ENCODE measurements at places on chromosomes 13 and 19. TPM values are rescaled to one million over a fixed set of nuclear protein-coding genes. Genes with fewer than 3 reads are reported as not detected.

DNA sequence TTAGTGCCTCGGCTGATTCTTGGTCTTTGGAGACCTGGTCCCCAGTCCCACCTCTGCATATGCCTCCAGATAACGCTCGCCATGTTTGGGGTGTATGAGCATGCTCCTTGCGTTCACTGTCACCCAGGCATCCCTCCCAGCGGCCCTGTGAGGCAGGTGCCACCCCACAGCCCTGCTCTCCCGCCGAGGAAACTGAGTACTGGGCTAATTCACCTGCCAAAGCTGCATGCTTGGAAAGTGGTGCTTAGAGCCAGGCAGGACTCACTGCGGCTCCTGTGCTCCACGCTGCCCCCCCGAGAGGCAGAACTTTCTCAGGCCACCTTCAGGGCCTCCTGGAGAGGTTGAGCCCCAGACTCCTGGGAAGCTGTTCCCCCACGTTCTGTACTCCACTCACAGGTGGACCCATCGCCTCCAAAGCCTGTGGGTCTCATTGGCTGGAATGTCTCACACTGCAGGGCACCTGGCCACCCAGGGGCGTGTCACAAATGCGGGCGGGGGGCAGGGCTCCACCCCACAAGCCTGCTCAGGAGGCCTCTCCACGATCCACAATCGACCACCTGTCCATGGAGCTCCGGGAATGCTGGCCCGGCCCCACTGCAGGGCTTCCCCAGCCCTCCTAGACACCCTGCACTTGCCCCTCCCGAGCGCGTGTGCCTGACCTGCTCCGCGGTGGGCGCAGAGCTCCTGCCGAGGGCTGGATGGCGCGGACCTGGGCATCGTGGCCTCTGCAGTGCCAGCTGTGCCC lies 64.6 kb downstream of the ATP11A start:
- H3K4me3 ChIP-seq = no peak overlapping the region
- H3K36me3 ChIP-seq = no peaks in the 10 kb centered on the region
- no peaks in the 10 kb centered on the region for H3K27me3 ChIP-seq
- no peak for DNase-seq
- H3K27ac ChIP-seq = no peak overlapping the region
- peaks cover 17% of the 10 kb centered on the region for H3K4me1 ChIP-seq

- DNase-seq = no peak
- H3K4me1 ChIP-seq = peaks cover 16% of the 10 kb centered on the region
- peak overlapping the region; percentile 11 for H3K27ac ChIP-seq
- no peak overlapping the region for H3K4me3 ChIP-seq
- H3K36me3 ChIP-seq = peaks cover 3% of the 10 kb centered on the region
These were observed 22.9 kb downstream of the ITM2B start for GRCh38 chr13:48255954-48256353.

DNA sequence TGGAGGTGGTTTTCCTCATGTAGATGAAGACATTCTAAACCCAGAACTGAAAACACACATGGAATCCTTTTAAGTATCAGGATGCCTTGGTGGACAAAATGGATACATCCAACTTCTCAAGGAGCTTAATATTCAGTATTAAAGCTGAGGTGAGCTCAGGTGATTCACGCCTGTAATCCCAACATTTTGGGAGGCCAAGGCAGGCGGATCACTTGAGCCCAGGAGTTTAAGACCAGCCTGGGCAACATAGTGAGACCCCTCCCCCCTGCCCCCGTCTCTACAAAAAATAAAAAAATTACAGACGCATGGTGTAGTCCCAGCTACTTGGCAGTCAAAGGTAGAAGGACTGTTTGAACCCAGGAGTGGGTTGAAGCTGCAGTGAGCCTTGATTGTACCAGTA lies 28.8 kb downstream of the DPRX start:
- no peaks in the 10 kb centered on the region for H3K36me3 ChIP-seq
- no peak overlapping the region for H3K4me3 ChIP-seq
- no peaks in the 10 kb centered on the region for H3K4me1 ChIP-seq
- no peak for DNase-seq

- DNase-seq = no peak
- no peaks in the 10 kb centered on the region for H3K4me1 ChIP-seq
- no peak overlapping the region for H3K27ac ChIP-seq
- H3K4me3 ChIP-seq = no peak overlapping the region
- H3K36me3 ChIP-seq = no peaks in the 10 kb centered on the region
These were observed 621.0 kb downstream of the EFNB2 start for GRCh38 chr13:105914291-105915036.

- H3K27ac ChIP-seq = no peak overlapping the region
- no peaks in the 10 kb centered on the region for H3K36me3 ChIP-seq
These were observed 20.8 kb upstream of the SEMA6B start for GRCh38 chr19:4580021-4580901.

GRCh38 chr19:8320564-8321066 lies 560 bp downstream of the NDUFA7 start:
- peak overlapping the region; percentile 94 for H3K4me3 ChIP-seq
- peak; percentile 38 for DNase-seq
- H3K4me1 ChIP-seq = peaks cover 15% of the 10 kb centered on the region
- no peaks in the 10 kb centered on the region for H3K27me3 ChIP-seq

GRCh38 chr13:40786568-40786996 lies 2.8 kb upstream of the SLC25A15 start:
- H3K27ac ChIP-seq = no peak overlapping the region
- H3K4me3 ChIP-seq = no peak overlapping the region
- H3K36me3 ChIP-seq = no peaks in the 10 kb centered on the region
- no peaks in the 10 kb centered on the region for H3K27me3 ChIP-seq

GRCh38 chr13:98313922-98314292 lies 136.8 kb upstream of the RNF113B start:
- no peaks in the 10 kb centered on the region for H3K36me3 ChIP-seq
- no peaks in the 10 kb centered on the region for H3K27me3 ChIP-seq
- H3K4me1 ChIP-seq = peaks cover 22% of the 10 kb centered on the region
- no peak overlapping the region for H3K27ac ChIP-seq
- DNase-seq = no peak

GRCh38 chr13:30047154-30047874 lies 196.9 kb upstream of the UBL3 start:
- no peak for DNase-seq
- H3K36me3 ChIP-seq = no peaks in the 10 kb centered on the region
- no peaks in the 10 kb centered on the region for H3K27me3 ChIP-seq
- no peaks in the 10 kb centered on the region for H3K4me1 ChIP-seq

GRCh38 chr13:28640861-28641599 lies 17.9 kb upstream of the POMP start:
- DNase-seq = no peak
- no peaks in the 10 kb centered on the region for H3K27me3 ChIP-seq
- H3K4me1 ChIP-seq = no peaks in the 10 kb centered on the region
- H3K27ac ChIP-seq = peak overlapping the region; percentile 26

DNA sequence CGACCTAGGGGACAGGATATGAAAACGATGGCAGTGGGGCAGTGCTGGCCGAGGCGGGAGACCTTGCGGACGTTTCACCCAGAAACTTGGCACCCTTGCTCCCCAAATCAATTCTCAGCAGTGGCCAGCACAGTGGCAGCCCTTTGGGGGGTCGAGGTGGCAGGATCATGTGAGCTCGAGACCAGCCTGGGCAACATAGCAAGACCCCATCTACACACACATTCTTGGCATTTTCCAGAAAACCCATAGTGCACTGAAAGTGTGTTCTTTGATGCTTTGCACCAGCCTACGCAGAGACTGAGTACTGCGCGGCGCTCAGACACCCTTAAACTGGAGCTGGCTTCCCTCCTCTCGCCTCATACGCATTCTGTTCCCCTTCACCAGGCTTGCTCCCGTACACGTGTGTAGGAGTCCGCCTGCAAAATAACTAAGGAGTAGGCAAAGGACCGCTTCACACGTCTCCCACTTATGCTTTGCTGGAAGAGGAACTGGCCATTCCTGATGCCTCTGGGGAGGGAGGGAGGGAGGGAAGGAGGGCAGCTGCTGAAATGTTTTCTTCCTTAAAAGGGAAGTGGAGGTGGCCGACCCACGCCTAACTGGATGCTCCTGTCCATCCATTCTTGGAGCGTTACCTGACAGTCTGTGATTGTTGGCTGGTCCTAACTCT lies 23.5 kb upstream of the MIER2 start:
- H3K4me1 ChIP-seq = no peaks in the 10 kb centered on the region
- DNase-seq = no peak
- peaks cover 4% of the 10 kb centered on the region for H3K27me3 ChIP-seq
- H3K27ac ChIP-seq = no peak overlapping the region

- H3K4me1 ChIP-seq = no peaks in the 10 kb centered on the region
- DNase-seq = no peak
- no peaks in the 10 kb centered on the region for H3K27me3 ChIP-seq
- H3K4me3 ChIP-seq = no peak overlapping the region
These were observed 8.4 kb upstream of the SIGLEC12 start for GRCh38 chr19:51509823-51510660.

DNA sequence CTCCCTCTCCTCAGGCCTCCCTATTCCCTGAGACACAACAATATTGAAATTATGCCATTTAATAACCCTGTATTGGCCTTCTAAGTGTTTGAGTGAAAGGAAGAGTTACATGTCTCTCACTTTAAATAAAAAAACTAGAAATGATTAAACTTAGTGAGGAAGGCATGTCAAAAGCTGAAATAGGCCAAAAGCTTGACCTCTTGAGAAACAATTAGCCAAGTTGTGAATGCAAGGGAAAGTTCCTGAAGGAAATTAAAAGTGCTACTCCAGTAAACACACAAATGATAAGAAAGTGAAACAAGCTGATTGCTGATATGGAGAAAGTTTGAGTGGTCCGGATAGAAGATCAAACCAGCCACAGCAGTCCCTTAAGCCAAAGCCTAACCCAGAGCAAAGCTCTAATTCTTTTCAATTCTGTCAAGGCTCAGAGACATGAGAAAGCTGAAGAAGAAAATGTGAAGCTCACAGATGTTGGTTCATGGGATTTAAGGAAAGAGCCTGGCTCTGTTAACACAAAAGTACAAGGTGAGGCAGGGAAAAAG lies 127.6 kb downstream of the TNFRSF19 start:
- DNase-seq = no peak
- no peaks in the 10 kb centered on the region for H3K36me3 ChIP-seq
- H3K4me1 ChIP-seq = no peaks in the 10 kb centered on the region
- H3K27me3 ChIP-seq = no peaks in the 10 kb centered on the region
- H3K27ac ChIP-seq = no peak overlapping the region
- no peak overlapping the region for H3K4me3 ChIP-seq

DNA sequence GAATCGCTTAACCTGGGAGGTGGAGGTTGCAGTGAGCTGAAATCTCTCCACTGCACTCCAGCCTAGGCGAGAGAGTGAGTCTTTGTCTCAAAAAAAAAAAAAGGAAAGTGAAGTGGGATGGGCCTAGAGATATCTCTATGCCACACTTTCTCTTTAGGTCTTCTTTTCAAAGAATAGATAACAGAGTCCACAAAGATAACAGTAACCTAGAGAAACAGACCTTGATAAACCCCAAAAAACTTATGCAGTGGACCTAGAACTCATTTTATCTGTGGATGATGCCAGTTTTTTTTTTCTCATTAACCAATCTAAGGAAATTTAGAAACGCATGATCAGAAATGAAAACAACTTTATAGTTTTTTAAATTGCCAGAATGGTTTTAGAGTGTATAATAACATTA lies 227.4 kb downstream of the LHFPL6 start:
- H3K27me3 ChIP-seq = no peaks in the 10 kb centered on the region
- no peaks in the 10 kb centered on the region for H3K36me3 ChIP-seq
- no peak for DNase-seq
- no peak overlapping the region for H3K4me3 ChIP-seq
- H3K4me1 ChIP-seq = no peaks in the 10 kb centered on the region

DNA sequence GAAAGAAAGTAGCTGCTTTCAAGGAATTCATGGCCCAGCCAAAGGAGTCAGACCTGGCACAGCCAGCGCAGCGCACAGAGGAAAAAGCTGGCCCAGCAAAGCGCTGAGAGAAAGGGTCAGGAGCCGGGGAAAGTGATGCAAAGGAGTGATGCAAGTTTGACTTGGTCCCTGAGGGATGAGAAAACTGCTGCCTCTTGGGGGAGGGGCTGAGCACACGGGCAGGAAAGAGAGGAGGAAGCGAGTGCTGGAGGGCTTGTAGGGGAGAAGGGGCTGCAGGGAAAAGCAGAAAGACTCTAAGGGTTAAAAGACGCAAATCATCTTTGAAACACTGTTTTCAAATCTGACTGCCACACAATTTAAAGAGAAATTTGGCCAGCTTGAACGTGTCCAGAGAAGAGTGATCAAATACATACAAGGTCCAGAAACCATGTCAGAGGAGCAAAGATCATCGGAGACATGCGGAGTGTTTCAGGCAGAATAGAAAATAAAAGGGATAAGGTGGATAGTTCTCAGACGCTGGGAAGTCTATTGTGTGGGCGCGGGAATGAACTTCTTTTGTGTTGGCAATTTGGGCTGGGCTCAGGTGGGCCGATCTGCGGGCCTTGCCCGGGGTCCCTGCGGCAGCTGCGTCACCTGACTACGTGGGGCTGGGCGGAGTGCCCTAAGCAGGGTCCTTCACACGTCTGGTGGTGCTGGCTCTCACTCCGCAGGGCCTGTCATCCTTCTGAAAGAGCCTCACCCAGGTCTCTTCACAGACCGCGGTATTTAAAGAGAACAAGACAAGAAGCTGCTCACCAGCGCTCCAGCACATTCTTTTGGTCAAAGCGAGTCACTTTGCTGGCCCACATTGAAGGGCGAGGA lies 18.1 kb downstream of the N4BP2L1 start:
- no peaks in the 10 kb centered on the region for H3K36me3 ChIP-seq
- H3K4me3 ChIP-seq = no peak overlapping the region
- no peaks in the 10 kb centered on the region for H3K27me3 ChIP-seq

GRCh38 chr13:30787738-30788525 lies 52.6 kb downstream of the ALOX5AP start:
- H3K27ac ChIP-seq = no peak overlapping the region
- H3K4me3 ChIP-seq = no peak overlapping the region
- H3K27me3 ChIP-seq = no peaks in the 10 kb centered on the region

GRCh38 chr19:54431255-54431838 lies 16.1 kb downstream of the TTYH1 start:
- no peak for DNase-seq
- H3K36me3 ChIP-seq = no peaks in the 10 kb centered on the region
- H3K27me3 ChIP-seq = peaks cover 11% of the 10 kb centered on the region
- no peak overlapping the region for H3K27ac ChIP-seq
- H3K4me1 ChIP-seq = peaks cover 11% of the 10 kb centered on the region

ADAMTS10 gene
- 22.1 TPM for total RNA-seq

CCNA1 gene
- 0.47 TPM for total RNA-seq

ZNF443 gene
- total RNA-seq = 6.0 TPM

ACTMAP gene
- total RNA-seq = 3.8 TPM

CABP5 gene
- total RNA-seq = not detected

LYPD5 gene
- total RNA-seq = 0.20 TPM

KLF1 gene
- total RNA-seq = 0.37 TPM

TMEM86B gene
- total RNA-seq = 21.1 TPM

AP1M2 gene
- 66.5 TPM for total RNA-seq

FAM216B gene
- 0.80 TPM for total RNA-seq

CYP4F2 gene
- total RNA-seq = not detected

FCHO1 gene
- total RNA-seq = 2.1 TPM

Data from hepatocyte (in vitro differentiated cells).